ENCODE measurements at places on chromosomes 16 and 17. TPM values are rescaled to one million over a fixed set of nuclear protein-coding genes. Genes with fewer than 3 reads are reported as not detected.

DNA sequence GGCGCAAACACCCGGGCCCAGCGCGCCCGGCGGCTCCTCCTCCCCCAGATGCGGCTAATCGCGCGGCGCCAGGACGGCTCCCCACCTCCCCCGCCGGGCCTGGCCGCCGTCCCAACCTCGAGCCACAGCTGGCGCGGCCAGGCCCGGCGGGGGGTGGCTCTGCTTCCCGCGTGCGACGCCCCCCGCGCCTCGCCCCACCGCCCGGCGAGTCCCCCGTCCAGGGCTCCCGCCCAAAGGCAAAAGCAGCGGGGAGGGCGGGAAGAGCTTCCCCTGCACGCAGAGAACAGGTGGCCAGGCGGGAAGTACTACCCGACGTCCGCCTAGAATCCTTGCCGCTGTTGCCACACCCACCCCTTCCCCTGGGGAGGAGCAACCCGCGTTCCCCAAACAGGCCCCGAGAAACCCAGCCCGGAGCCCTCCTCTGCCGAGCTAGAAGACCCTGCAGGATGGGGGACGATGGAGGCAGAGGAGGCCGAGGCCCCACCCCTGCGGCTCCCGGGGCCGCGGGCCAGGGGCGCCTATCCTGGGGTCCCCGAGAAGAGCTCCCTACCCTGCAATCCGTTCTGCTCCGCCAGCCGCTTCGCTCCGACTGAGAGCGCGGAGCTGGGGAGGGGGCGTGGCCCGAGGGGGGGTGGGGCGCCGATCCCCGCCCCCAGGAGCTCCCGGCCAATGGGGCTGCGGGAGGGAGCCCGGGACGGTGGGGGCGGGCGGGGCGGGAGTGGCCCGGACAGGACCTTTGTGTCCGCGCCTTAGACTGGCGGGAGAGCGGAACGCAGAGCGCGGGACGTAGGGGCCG is at the start of gene CARHSP1:
CARHSP1 (minus strand) TSS at position 591 of the 796 bp plus-strand sequence. CDS start 9,678 bp downstream, outside the sequence.
- DNase-seq = peak; percentile 91

- no peak for DNase-seq
These were observed 3.0 kb downstream of the IL27 start for GRCh38 chr16:28503470-28504259.

- DNase-seq = peak; percentile 55
These were observed 913 bp upstream of the NOG start for GRCh38 chr17:56592487-56593085.

DNA sequence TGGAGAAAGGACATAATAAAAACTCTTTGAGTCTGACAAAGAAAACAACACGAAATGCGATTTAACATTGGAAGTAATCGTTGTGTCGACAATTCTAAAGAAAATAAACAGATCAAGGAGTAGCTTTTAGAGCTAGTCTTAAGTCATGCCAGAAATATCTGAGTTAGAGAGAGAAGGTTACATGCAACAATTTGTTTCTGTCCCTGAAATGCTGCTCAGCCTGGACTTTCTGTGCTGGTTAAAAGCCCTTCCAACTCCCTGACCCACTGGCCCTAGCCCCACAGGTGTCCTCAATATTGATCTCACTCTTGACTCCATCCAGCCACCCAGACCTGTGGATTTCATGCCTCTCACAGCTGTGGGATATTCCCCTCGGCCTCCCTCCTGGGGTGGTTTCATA is 33.2 kb upstream of the TEX2 start:
- no peak for DNase-seq

DNA sequence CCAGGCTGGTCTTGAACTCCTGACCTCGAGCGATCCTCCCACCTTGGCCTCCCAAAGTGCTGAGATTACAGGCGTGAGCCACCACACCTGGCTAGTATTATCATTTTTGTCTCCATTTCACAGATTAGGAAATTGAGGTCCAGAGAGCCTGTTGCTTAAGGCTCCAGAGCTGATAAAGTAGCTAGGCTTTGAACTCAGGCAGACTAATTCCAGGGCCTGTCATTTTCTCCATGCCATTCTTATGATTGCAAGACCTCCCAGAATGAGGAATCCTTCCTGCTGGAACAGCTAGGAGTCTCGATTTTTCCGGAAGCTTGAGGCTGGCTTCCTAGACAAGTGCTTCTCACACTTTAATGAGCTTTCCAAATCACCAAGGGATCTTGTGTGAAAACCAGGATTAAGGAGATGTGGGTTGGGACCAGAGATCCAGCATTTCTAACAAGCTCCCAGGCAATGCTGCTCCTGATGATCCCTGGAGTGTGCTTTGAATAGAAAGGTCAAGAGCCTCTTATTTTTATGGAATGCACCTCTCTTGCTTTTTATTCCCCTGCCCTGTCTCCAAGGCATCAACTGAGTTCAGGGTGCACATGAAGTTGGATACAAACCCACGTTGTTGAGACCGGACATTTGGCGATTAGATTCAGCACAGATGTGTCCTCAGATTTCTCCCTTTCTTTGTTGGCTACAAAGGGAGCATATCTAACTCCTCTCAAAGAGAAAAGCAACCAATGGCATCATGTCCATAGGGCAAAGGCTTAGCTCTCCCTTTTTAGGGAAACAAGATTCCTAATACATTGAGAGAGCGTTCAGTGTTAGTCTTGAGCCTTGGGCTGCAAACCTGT is 40.3 kb upstream of the FAM20A start:
- DNase-seq = no peak

- no peak for DNase-seq
These were observed 74.7 kb upstream of the GNAO1 start for GRCh38 chr16:56116577-56116964.

DNA sequence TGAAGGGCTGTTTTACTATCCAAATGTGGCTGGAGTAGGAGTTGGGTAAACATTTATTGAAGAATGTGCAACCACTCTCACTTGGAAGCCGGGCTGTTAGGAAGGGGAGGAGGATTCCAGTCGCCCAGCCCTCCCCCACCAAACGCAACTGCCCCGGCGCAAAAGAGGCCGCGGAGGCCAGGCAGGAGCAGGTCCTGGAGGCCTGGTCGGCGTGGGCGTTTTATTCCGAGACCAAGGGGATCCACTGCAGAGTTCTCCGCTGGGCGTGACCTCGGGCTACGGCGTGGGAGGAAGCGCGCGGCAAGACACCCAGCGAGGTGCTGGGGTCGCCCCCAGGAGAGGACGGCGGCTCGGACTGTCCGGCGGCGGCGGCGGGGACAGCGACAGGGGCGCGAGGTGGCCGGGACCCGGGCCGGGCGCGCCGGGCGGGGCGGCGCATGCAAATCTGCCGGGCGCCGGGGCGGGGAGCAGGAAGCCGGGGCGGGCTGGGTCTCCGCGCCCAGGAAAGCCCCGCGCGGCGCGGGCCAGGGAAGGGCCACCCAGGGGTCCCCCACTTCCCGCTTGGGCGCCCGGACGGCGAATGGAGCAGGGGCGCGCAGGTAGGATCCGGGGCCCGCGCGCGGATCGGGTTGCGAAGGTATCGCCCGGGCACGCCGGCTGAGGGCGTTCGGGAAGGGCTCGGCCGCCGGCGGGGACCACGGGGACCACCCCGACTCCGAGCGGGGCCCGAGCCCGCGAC is at the start of gene IL4R:
IL4R (plus strand) TSS at position 553 of the 739 bp plus-strand sequence. CDS start 26,230 bp downstream, outside the sequence.
- DNase-seq = peak; percentile 31

DNA sequence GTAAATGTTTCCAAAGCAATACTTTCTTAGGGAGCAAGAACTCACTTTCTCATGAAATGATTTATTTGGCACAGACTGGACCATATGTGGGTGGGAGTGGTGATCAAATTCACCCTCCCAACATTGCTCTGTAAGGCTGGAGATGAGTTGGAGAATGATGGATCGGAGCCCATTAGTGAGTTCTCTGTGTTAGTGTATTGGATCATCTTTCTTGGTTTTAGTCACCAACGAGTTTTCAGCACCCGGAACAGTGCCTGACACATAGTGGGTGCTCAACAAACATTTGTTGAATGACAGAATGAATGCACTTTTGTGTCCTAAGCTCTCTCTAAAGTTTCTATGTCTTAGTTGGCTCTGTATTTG is 104.5 kb upstream of the FAM20A start:
- no peak for DNase-seq

- DNase-seq = no peak
These were observed 8.7 kb upstream of the UBE2G1 start for GRCh38 chr17:4375039-4375748.

DNA sequence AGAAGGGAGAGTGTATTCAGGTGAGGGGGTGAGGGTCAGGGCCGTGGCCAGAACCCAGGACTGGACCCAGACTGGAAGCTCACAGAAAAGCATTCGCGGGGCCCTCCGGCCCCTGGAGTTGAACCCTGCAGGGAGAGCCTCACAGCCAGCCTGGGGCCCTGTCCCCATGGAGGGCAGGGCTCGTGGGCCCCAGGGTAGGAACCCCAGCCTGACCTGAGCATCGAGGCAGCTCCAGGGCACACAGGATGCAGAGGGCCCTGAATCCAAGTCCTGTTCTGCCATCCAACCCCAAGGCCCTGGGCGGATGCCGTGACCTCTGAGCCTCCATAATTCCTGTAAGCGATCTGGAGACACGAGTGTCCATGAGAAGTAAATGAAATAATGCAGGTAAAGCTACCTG is 79.1 kb downstream of the MGAT5B start:
- DNase-seq = no peak

GRCh38 chr16:27620541-27620940 is 70.6 kb downstream of the KATNIP start:
- no peak for DNase-seq

- peak; percentile 73 for DNase-seq
These were observed 53.9 kb upstream of the ERCC4 start for GRCh38 chr16:13866073-13866472.

- DNase-seq = no peak
These were observed 601.5 kb upstream of the SOX9 start for GRCh38 chr17:71519285-71519684.

GRCh38 chr17:68437979-68438822 is 19.1 kb downstream of the WIPI1 start:
- DNase-seq = peak; percentile 30

GRCh38 chr16:80666378-80667250 is 125.8 kb downstream of the DYNLRB2 start:
- no peak for DNase-seq

Gene RSAD1
- total RNA-seq = 16.3 TPM

Gene KRT25
- total RNA-seq = not detected

DNA sequence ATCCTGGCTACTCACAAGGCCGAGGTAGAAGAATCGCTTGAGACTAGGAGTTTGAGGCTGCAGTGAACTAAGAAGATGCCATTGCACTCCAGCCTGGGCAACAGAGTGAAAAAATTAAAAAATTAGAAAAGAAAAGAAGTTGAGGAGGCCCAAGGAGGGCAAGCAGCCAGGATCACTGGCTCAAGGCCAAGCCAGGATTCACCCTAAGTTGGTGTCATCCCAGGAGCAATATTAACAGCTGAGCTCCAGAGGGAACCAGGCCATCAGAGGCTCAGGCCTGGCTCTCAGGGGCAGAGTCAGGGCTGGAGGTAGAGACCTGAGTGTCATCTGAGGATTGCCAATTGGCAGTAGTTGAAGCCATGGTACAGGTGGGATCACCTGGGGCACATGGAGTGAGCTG is 20.7 kb downstream of the DRC3 start:
- DNase-seq = no peak

Gene ANTKMT
- 20.2 TPM for total RNA-seq

- peak; percentile 65 for DNase-seq
These were observed 10.6 kb downstream of the MYH3 start for GRCh38 chr17:10646392-10646990.

GRCh38 chr16:54325616-54326265 is 39.2 kb upstream of the IRX3 start:
- no peak for DNase-seq

DNA sequence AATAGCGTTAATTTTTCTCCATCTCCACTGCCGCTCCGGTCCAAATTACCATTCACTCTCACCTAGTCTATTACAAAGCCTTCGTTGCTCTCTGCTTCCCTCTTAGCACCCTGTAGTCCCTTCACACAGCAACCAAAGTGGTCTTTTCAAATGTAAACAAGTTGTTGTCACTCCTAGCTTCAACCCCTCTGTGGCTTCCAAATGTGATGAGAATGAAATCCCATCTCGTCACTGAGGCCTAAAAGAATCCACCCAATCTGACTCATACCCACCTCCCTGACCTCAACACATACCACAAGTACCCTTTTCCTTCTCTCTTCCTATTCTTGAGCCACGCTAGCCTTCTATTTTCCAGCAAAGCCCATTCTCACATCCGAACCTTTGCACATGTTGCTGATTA is 2.2 kb upstream of the PELP1 start:
- no peak for DNase-seq

- DNase-seq = no peak
These were observed 21.5 kb downstream of the COPZ2 start for GRCh38 chr17:48016112-48016511.

- peak; percentile 93 for DNase-seq
These were observed 38.9 kb upstream of the CMIP start for GRCh38 chr16:81405702-81406113.

- DNase-seq = no peak
These were observed 96.5 kb upstream of the CDH11 start for GRCh38 chr16:65218348-65218747.

DNA sequence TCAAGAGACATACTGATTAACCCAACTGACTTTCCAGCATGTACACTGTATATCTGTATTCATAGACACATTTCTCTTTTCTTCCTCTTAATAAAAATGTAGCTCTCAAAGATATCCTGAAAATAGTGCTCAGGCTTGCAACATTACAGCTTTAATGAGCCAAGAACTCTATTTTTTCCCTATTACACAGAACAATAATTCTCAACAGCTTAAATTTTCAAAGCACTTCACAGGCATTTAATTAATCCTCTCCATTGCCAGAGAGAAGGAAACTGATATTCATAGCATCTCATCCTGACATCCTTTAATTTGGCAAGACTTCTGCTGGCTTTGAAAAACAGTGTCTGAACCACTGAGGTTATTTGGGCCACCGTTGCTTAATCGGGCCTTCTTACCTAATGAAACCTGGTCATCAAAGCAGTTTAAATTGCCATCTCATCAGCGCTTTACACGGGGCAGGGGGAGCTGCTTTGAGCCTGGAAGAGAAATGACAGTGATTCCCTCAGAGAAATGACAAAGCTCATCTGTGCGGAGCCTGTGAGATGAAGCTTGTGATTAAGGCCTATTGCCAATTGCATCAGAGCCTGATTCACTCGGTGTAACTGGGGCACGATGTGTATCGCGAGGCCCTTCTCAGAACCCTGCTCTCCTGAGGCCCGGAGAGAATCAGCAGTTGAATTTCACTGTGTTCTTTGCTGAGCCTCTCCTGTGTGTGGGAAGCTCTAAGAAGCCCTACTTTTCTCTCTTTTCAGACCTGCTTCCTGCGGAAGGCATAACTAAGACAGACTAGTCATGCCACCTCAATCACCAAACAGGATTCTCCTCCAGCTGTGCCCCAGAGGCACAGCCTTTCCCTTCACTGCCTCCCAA is 8.5 kb upstream of the SIAH1 start:
- no peak for DNase-seq
